ENCODE measurements at places on chromosomes 2 and 18.

DNA sequence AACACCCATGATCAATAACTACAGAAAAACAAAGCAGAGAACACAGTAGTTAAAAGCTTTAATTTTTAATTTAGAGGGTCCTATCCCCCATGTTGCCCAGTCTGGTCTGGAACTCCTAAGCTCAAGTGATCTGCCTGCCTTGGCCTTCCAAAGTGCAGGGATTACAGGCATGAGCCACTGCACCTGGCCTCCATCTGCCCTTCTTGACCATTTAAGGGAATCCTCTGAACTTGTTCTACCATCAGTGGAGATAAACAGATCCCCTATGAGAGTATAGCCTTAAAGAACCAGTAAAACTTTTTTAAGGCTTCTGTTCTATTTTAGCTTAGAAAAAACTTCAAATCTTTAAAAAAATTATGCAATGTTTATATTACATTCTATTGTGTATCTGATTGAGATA, 13.5 kb upstream of the ATP5MC3 start:
- DNase-seq: no peak

- DNase-seq: no peak
Observed at GRCh38 chr18:57792631-57793301, 10.3 kb downstream of the ATP8B1 start.

DNA sequence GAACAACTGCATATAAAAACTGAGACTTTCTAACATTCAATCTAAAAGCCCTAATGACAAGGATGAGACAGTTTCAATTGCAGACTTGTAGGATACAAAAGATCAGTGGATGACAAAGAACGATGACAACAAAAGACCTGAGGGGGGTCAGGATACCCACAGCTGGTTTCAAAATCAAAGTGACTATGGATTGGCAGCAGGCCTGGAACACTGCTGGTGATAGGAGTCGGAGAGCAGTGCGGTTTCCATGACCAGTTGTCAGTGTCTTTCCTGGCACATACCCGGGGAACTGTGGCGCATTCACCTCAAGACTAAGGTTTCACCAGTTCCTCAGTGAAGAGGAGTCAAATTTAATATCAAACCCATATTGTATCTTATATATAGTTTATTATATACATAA, 42.0 kb downstream of the EHD3 start:
- no peak for DNase-seq

GRCh38 chr2:33763671-33764310, 164.7 kb upstream of the FAM98A start:
- no peak for DNase-seq

DNA sequence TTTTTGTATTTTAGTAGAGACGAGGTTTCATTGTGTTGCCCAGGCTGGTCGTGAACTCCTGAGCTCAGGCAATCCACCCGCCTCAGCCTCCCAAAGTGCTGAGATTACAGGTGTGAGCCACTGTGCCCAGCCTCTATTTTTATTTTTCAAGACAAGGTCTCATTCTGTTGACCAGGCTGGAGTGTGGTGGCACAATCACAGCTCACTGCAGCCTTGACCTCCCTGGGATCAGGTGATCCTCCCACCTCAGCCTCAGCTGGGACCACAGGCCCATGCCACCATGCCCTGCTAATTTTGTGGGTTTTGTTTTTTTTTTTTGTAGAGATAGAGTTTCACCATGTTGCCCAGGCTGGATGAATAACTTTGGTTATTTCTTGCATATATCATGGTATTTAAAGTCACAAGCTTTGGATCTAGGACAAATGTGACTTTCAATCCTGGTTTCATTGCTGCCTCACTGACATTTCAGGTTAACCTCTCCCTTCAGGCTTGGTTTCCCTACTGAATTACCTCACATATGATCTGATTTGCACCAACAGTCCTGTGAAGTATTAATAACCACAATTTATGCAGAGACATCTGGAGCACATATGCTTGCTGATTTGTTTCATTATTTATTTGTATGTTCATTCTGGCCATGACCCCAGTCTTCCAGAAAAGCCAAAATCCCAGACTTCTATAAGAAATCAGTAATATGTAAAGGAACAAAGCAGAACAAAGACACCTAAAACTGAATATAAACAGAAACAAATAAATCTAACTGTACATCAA, 17.5 kb upstream of the RAB31 start:
- DNase-seq: no peak

All from central memory CD4-positive, alpha-beta T cell (primary cell).